Fibroblast of the aortic adventitia (primary cell): ENCODE measurements at places on chromosomes 2 and 18.

- peak; percentile 69 for DNase-seq
Measured at GRCh38 chr2:195706161-195706900, 49.3 kb downstream of the SLC39A10 start.

DNA sequence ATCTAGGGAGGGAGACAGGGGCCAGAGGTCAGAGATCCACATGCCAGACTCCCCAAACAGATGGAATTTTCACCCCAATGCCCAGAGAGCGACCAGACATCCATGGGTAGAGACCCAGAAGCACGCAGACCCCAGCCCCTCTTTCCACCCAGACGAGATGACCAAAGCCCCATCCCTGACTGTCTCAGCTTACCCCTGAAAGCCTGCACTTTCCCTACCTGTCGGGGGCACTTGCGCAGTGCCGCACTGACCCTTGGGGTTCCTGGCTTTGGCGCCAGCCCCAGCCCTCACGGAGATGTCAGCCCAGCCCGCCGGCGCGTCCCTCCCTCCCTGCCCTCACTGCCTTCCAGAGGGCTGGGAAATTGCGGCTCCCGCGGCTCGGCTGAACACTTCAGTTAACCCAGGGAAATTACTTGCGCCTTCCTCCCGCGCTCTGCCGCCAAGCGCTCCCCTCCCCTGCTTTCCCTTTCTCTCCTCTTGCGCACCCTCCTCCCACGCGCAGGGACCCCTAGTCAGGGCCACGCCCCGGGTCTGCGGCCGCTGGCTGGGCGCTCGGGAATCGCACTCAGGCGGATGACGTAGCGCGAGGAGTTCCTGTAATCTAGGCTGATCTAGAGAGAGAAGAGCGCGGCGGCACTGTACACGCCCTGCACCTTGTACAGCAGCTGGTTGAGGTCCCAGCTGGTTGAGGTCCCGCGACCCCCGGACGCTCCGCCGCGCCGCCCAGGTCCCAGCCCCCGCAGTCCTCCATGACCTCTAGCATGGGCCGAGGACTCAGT lies 12.0 kb downstream of the ALPG start:
- peak; percentile 11 for DNase-seq

DNA sequence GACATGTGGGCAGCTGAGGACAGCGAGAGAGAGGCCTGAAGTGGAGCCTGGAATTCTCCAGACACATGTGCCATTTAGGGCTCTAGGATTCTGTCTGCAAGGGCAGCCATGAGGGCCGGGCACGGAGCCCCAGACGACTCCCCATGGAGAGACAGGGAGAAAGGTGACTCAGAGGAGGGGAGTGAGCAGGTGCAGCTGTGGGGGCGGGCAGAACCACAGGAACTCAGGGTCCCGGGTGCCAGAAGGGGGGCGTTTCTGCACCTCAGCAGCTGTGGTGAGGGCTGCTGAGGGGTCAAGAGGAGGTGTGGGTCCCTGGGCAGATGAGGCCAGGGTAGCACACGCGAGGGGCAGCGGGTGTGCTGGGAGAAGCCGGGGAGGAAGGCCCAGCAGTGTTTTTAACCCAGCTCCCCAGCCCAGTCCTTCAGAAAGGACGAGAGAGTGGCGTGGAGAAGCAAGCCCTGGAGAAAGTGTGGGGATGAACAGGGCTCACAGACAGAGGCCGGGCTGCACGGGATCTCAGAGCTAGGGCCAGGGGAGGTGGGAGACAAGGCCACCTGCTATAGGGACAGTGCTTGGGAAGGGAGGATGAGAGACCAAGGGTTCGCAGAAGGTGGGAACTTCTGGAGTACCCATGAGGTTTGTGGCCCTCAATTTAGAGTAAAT lies 7.6 kb downstream of the GPR17 start:
- no peak for DNase-seq

DNA sequence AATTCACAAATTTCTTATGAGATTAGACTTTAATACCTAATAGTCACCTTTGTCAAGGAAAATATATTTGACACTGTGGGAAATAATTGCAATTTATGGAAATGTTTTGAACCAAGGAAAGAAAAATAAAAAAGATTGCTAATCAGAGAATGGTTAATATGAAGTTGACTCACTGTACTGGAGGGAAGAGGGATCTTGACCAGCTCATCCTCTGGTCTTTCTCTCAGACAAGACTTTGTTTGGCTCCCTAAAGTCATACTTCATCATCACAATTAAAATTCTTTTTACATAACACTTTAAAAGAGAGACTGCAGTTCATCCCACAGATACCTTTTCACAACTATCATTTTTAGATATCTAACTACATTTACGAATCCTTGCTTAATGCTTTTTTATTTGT lies 538.5 kb upstream of the ZEB2 start:
- no peak for DNase-seq

- peak; percentile 49 for DNase-seq
Measured at GRCh38 chr2:159797543-159798375, at the start of gene CD302. CD302 (minus strand) TSS chr2:159798208; CDS start chr2:159798198, 10 bp downstream.

- no peak for DNase-seq
Measured at GRCh38 chr2:100764430-100764829, 55.5 kb upstream of the NPAS2 start.

- no peak for DNase-seq
Measured at GRCh38 chr2:134943540-134943939, 24.9 kb downstream of the CCNT2 start.

DNA sequence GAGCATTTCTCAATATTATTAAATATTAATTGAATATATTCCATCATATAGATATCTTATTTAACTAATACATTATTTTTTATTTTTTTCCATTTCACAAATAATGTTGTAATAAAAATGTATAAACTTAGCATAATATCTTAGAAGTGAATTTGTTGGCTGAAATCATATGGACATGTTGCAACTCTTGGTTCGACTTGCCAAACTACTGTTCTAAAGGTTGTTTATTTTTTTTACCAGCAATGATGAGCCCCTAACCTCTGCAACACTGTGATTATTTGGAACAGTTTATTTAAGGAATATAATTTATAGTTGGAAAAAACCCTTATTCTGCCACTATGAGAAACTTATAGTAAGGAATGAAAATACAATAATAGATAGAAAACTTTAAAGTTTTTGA lies 8.8 kb upstream of the NAB1 start:
- DNase-seq, result no peak

GRCh38 chr2:222319586-222320435 lies 21.0 kb upstream of the PAX3 start:
- DNase-seq, result no peak

DNA sequence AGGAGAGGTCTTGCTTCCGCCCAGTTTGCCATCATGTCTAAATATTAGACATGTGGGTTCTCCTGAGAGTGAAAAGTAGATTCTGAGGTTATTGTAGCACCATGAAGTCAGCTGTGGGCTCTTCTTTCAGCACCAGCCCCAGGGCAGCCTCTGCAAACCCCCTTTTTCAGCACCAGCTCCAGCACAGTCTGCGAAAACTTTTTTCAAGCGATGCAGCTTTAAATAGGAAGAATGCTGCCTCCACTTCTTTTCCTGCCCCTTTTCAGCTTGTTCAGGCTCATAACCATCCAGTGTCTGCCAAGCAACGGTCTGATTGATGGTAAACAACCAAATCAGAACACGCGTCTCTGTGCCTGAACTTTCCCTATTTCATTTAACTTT lies at the start of gene COL5A2:
TSS of gene COL5A2 (minus strand) at position 192 of the 381 bp plus-strand sequence. CDS start at position 35, 157 bp downstream.
- DNase-seq, result peak; percentile 94

DNA sequence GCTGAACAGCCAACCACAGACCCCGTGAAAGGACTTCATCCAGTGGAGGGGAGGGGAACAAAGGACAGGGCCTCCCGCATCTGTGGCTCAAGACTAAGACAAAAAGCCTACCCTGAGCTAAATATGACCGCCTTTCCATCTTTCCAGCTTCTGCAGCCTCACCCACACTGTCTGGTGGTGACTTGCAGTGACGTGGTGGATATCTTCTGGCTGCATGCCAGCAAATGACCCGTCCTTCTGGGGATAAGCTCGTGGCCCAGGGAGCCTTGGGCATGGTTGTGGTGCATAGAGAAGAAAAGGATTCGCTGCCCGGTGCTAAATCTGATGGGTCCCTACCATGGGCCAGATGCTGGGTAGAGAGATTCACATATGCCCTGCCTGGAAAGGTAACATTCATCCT lies 8.7 kb upstream of the NGEF start:
- DNase-seq, result peak; percentile 32

DNA sequence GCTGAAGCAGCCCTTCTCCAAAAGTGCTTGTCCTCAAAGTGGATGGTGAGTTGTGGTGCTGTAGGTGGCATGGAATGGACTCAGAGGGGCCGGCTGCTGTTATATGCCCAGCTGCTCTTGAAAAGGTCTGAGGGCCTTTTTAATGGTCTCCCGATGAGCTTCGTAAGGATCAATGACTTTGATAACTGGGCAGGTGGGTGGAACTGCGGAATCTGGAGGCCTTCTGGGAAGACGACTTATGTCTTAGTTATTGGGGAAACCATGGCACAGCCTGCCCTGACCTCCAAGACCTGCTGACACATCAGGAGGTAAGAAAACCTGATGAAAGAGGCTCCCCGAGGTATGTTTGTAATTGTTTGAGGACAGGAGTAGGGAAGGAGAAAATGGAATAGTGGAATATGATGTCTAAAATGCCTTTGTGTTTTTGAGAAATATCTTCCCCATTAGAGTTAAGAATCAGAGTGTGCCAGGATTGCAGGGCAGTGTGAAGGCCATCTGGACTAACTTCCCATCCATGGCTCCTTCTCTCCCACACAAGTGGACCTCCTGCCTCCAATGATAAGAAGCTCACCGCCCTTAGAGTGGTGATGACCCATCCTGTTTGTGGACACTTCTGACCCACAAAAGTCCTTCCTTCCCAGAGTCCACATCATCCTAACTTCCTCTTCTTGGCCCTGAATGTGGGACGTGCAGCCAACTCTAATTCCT lies 236.1 kb downstream of the FHOD3 start:
- no peak for DNase-seq

- no peak for DNase-seq
Measured at GRCh38 chr2:3186766-3187165, 190.9 kb downstream of the EIPR1 start.

GRCh38 chr2:182949572-182950189 lies 83.2 kb upstream of the FRZB start:
- no peak for DNase-seq

DNA sequence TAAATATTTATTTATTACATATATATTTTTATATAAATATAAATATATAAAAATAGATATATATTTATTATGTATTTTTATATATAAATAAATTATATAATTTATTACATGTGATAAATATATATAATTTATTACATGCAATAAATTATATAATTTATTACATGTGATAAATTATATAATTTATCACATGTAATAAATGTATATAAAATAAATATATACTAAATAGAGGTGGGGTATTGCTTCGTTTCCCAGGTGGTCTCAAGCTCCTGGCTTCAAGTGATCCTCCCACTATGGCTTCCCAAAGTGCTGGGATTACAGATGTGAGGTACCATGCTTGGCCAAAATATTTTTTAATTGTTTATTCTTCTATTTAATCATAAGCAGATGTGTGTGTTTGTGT lies 3.6 kb upstream of the G6PC2 start:
- no peak for DNase-seq
